ENCODE measurements at places on chromosomes 1 and 21.

- no peak for DNase-seq
Measured at GRCh38 chr21:42673633-42674328, 20.4 kb downstream of the PDE9A start.

DNA sequence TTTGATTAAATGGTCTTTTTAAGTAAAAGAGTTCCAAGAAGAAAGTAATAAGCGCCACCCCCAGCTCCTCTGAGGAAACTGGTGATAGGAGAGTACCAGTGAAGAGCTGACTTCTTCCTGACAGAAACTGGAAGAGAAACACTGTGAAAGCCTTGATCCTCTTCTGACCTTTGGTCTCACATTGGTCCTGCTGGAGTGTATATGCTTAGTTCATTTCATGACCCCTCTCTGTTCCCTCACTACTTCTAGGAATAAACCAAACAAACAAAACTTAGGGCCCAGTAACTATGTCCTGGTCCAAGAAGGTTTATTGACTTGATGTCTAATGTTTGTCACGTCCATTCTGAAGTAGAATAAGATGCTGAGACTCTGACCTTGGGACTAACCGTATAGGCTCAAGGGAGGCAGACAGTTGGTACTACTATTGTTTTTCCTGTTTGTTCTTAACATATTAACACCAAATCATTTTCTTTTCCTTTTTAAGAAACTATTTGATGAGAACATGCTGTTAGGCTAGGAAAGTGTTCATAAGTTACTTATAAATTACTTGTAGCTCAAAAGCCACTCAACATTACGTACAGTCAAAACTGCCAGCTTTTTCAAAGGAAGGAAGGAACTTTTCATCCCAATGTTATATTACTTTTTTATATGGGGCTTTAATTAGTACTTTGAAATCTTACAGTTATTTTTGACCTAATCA is 57.9 kb downstream of the MIER1 start:
- DNase-seq, result no peak

DNA sequence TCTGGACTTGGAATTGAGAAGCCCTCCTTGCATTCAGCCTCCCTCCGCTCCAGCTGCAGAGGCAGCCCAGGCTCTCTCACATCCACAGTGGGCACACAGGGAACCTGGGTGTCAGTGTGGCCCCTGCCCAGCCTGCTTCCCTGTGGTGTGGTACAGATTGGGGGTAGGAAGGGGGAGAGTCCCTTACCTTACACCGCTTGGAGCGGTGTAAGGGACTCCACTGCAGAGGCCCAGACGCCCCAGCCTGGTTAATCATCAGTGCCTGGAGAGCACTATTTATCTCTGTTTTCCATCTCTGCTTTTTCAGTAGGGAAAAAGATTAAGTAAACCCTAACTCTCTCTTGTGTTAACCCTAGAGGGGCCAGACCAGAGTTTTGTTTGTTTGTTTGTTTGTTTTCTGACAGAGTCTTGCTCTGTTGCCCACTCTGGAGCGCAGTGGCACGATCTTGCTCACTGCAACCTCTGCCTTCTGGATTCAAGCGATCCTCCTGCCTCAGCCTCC is 803 bp upstream of the RHBG start:
- DNase-seq, result no peak

DNA sequence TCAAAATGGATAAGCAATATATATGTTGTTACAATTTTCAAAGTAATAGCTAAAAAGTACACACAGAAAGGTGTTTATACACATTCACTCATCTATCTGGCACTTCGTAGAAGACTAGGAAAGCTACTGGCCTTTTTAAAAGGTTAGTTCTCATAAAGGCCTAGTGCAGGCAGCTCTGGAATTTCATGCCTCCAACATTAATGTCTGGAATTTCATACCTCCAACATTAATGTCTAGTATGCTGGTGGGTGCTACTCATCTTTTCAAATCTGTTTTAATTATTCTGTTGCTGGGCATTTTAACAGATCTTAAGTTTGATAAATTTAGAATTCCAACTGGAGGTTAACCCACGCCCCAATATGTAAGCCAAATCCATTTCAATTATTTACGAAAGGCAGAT is 124.2 kb downstream of the AKT3 start:
- DNase-seq, result no peak

GRCh38 chr1:232570007-232570406 is 59.9 kb downstream of the SIPA1L2 start:
- DNase-seq, result no peak

- DNase-seq, result no peak
Measured at GRCh38 chr1:175833502-175833901, 90.1 kb upstream of the TNR start.

DNA sequence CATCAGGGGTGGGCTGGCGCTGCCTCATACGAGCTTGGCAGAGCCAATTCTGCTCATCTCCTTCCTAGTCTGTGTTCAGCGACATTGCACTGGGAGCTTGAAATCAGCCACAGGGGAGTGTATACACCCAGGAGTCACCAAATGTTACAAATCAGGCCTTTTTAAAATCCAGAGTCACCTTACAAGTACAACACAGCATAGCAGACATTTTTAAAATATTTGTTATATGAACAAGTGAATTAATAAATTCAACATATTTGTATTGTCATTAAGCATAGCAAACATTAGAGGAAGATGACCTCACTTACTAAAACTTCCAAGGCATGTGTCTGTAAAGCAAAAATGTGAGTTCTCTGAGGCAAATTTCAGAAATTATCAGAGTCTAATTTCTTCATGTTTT is 210.0 kb downstream of the HLX start:
- DNase-seq, result peak; percentile 66

DNA sequence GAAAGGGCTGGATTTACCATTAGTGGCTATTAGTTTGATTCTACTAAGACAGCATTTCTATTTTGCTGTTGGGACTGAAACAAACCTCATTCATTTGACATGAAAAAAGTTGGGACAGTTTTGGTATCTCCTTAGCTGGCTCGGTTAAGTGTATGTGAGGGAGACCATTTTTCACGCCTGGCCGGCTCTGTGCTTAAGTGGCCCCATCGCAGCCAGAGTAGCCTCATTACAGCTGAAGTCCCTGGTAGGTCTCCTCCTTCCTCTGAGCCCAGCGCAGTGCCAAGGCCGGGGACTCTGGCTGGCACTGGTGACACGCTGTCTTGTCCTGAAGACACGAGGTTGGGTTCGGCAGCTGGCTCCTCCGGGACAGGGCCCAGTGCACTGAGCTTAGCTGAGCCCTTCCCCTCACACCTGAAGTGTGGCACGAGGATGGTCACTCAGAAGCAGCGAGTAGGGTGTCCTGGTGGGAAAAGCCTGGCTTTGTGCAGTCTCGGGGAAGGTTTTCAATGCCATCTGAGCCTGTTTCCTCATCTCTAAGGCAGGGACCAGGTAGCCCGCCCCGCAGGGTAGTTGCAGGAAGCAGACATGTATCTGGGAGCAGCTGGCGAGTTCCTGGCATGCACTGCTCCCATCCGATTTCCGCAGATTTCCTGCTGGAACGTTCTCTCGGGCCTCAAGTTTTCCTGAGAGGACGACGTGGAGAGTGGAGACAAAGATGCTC is 196.5 kb downstream of the DYRK1A start:
- no peak for DNase-seq

- DNase-seq, result peak; percentile 52
Measured at GRCh38 chr1:8848663-8849386, 29.7 kb downstream of the ENO1 start.

GRCh38 chr21:42851812-42852665 is 27.3 kb downstream of the WDR4 start:
- DNase-seq, result no peak

DNA sequence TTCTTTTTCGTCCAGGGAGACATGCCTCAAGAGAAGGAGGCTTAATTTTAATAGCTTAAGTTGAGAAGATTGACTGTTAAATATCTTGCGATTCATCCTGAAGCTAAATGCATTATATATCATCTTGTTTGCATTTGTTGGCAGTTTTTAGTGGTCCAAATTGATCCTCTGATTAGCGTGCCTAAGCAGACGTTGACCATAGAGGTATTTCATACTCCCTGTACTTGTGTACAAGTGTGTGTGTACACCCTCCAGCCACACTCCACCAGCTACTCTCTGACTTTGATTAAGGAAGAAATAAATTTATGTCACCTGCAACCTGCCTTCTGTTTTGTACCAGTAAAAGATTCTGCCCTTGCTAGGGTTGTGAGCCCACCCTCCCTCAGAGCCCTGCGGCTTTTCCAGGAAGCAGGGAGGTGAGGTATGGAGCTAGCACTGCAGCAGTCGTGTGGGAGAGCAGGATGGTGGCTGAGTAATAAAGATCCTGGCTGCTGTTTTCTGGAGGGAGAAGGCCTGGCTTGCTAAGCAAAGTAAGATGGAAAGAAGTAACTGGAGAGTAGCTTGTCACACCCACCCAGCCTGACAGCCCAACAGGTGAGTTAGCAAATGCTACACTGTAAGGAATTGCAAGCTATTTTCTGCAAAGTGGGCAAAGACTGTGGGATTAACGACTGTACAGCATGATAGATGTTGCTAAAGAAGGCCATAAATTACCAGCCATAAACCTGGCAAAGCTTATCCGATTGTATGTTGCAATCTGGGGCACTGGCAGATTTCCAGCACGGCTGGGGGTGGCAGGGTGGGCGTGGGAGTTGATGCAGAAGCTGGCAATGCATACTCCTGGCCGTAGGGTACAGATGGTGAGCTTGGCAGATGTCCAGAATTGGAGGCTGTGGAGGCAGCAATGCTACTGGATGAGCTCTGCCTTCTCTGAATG is 170.2 kb downstream of the TNR start:
- no peak for DNase-seq

- no peak for DNase-seq
Measured at GRCh38 chr1:168114845-168115244, 21.9 kb downstream of the GPR161 start.

- no peak for DNase-seq
Measured at GRCh38 chr1:27876341-27877114, 4.2 kb downstream of the THEMIS2 start.

DNA sequence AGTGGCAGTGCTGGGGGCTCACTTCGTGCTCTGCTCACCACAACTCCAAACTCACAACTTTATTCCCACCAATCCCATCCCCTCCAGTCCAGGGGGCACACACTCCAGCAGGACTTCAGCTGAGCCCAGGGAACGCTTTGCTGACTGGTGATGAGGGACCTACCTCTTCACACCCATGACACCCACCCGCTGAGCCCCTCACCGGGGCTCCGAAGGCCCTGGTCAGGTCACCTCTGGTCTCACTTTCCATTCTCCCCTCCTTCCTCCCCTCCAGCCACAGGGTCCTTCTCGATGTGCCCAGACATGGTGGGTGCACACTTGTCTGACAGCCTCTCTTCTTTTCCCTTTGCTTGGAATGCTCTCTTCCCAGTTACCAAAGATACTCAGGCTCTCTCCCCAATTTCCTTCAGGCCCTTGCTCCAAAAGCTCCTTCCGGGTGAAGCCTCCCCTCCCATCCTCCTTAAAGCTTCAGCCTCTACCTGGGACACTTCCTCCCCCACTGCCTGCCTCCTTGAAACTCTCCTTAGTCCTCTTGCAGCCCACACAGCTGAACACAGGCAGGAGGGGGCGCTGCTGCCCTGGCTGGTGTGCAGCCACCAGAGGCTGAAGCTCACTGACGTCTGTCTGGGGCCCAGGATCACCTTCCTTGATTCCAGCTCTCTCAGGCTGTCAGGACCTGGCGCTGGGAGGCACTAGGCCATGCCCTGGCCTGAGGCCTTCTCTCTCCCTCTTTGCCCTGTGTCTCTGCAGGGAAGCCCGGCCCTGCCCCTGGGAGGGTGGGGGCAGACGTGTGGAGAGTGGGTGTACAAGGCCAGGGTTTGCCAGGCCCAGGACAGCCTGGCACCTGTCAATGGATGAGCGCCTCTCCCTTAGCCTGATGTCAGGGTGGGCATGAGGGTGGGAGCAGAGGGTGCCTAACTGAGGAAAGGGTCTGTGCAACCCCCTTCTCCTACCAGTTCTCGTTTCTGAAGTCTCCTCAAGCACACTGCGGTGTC is 1.6 kb downstream of the KCNE1 start:
- DNase-seq, result no peak

DNA sequence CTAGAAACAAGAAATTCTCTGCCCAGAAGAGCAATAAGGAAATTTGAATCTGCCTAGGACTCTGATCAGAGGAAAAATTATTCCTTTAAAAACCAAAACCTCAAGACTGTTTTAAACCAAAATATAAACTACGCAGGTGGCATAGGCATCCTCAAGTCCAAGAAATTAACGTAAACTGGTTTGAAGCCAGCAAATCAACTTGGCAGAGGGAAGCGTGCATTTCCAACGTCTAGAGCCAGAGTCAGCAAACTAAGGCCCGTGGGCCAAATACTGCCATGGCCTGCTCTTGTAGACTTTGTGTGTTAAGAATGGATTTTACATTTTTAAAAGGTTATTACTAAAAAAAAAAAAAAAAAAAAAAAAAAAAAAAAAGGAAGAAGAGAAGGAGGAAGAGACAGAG is 67.8 kb upstream of the VTCN1 start:
- no peak for DNase-seq

GRCh38 chr1:112893288-112894009 is 62.5 kb downstream of the SLC16A1 start:
- DNase-seq, result no peak

- no peak for DNase-seq
Measured at GRCh38 chr1:218369688-218370511, 24.8 kb downstream of the TGFB2 start.

GRCh38 chr1:182173808-182174512 is 112.4 kb upstream of the ZNF648 start:
- DNase-seq, result no peak

DNA sequence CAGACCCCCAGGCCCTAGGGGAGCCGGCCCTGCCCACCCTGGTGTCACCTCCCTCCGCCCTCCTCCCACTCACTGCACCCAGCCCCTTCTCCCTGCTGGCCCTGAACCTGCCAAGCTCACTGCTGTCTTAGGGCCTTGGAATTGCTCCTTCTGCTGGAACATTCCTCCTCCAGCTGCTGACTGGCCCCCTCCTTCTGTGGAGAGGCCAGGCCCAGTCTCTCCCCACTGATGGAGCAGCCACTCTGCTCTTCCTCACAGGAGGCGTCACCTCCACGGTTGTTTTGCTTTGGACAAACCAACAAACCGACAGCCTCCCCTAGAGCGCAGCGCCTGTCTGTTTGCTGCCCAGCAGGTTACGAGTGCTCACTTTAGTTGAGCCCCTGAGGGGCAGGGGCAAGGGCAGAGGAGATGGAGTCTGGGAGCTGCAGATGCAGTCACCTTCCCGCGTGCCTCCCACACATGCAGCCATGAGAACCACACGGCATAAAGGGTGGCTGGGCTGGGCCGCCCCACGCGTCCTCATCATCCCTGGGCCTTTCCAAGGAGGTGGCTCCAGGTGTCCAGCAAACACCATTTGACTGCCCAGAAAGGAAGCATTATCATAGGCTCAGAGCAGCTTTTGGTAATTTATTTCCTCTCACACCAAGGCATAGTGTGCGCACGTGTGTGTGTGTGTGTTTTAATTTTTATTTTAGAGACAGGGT is 9.4 kb downstream of the OXCT2 start:
- DNase-seq, result no peak

GRCh38 chr1:60034999-60035398 is 38.6 kb downstream of the C1orf87 start:
- no peak for DNase-seq
